ENCODE measurements at places on chromosomes 6 and 20.

- peak; percentile 55 for DNase-seq
Measured at GRCh38 chr20:64077094-64077493, 2.2 kb downstream of the RGS19 start.

GRCh38 chr6:168343239-168344150 lies 23.9 kb upstream of the DACT2 start:
- DNase-seq, result no peak

GRCh38 chr6:109461733-109462526 lies 6.4 kb upstream of the MICAL1 start:
- no peak for DNase-seq

DNA sequence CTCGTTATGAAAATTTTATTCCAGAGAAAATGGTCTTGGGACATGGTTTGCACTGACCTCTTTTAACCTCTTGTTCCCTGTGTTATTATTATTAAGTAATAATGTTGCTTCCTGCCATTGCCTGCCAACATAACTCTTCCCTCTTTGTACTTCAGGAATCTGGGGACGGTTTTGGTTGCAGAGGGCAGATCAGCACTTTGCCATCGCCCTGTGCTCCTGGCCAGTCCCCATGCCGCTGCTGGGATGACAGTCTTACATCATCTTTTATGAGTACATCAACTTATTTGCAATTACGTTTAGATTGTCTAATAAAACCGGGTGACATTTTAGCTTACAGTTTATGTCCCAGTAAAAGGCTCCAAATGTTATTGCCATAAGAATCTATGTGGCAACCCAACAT lies 157.2 kb downstream of the CDH26 start:
- no peak for DNase-seq

GRCh38 chr6:29737707-29738630 lies 14.7 kb downstream of the HLA-F start:
- DNase-seq, result peak; percentile 58

- no peak for DNase-seq
Measured at GRCh38 chr20:53793783-53794383, 200.2 kb upstream of the ZNF217 start.

GRCh38 chr6:150894935-150895552 lies 29.5 kb downstream of the MTHFD1L start:
- no peak for DNase-seq

GRCh38 chr6:23608931-23609435 lies 517.0 kb upstream of the NRSN1 start:
- DNase-seq, result no peak

- no peak for DNase-seq
Measured at GRCh38 chr6:41177287-41177686, 14.4 kb upstream of the TREM2 start.

DNA sequence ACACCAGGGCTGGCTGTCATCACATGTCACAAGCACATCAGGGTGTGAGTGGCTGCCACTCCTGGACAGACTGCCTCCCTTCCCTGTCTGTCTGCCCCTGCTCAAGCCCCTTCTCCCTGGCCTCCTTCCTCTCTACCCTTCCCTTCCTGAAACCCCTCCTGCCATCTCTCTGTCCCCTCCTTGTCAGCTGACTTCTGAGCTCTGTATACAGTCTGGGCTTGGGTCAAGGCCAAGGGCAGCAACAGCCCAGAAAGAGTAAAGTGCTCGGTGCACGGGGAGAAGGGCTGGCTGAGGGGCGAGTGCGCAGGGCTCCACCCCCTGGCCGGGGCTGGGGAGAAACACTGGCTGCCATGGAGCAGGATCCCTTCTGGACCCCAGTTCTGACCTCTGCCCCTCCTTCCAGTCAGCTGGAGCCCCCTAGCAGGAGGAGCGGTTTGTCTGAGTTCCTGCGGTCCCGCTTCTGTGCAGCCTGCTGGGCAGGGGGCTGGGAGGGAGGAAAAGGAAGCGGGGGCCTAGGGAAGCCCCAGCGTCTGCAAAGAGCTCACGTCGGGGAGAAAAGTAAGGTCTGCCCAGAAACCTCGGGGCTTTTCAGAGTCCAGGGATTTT lies 2.0 kb downstream of the LKAAEAR1 start:
- DNase-seq, result no peak

GRCh38 chr6:21840428-21840827 lies 246.9 kb downstream of the SOX4 start:
- DNase-seq, result no peak

DNA sequence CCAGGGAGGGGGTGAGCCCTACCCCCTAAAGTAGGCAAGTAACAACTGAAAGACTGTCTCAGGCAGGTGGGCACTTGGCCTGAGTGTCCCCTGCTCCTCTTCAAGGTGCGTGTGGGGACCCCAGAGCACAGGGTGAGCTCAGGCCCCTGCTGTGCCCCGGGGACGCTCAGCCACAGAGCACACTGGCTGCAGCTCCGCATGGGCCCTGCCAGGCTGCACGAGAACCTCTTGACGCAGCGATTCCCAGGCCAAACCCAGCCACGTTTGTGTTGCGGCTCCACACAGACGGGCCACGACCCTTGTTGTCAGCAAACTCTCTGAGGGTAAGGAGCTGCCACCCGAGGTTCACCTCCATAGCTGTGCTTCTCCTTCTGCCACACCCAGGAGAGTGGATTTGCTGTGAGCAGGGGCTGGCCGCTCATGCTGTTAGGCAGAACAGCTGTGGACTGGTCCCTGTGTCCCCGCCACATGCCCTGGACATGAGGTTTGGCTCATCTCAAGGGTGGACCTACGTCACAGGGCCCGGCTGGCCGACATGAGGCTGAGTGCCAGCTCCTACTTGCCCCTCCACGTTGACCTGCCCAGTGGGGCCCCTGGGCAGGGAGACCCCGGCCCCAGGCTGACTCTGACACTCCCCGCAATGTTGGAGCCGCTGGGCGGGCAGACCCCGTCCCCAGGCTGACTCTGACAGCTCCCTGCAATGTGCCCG lies 29.7 kb upstream of the GATA5 start:
- no peak for DNase-seq

- no peak for DNase-seq
Measured at GRCh38 chr20:53019464-53019863, 47.3 kb downstream of the TSHZ2 start.

GRCh38 chr6:22657352-22657980 lies 88.1 kb downstream of the HDGFL1 start:
- DNase-seq, result no peak

GRCh38 chr6:152879681-152880080 lies 103.2 kb downstream of the FBXO5 start:
- DNase-seq, result no peak

- no peak for DNase-seq
Measured at GRCh38 chr6:154969796-154970195, 25.3 kb upstream of the TIAM2 start.

DNA sequence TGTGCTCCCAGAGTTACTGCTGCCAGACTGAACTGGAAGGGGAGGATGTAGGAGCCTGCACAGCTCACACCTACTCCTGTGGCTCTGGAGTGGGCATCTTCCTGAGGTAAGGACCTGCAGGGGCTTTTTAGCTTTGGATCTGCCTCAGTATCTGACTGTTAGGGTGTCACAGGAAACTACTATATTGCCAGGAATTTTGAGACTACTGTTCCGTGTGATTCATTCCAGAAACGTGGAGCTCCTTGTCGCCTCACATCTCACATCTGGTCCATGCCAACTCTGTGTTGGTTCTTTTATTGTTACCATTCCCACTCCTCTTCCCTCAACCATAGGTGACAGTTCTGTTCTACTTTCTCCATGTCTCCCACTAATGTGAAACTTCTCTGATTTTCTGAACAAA lies 34.1 kb downstream of the PRPH2 start:
- no peak for DNase-seq

GRCh38 chr20:46035713-46036112 lies 6.7 kb downstream of the SLC12A5 start:
- DNase-seq, result no peak

DNA sequence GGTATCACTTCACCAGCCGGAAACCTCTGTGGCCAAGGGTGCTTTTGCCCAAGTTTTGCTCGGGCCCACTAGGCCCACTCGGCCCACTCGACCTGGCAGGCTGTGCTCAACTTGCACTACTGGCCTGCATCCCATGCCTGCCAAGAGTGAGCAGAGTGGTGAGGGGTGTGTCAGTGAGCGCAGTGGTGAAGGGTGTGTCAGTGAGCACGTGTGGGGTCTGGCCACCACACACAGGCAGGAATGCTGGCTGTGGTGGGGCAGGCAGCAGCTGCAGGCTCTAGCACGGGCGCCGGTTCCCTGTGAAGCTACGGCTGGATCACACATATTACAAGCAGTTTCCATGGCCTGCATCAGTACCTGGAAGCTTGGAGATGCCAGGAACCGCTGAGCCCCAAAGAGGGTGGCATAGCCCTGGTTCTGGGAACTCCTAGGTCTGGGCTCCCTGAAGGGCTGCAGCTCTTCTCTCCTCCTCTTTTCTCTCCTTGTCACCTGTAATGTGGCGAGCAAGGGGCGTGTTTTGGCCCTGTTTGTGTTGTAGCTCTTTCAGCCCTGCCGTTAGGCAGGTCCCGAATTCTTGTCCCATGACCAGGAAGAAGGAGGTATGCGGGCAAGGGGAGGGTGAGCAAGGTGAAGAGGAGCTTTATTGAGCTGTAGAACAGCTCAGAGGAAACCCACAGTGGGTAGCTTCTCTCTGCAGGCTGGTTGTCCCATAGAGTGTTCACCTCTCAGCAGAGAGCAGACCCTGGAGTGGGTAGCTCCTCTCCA lies 51.0 kb upstream of the CLDN20 start:
- no peak for DNase-seq

DNA sequence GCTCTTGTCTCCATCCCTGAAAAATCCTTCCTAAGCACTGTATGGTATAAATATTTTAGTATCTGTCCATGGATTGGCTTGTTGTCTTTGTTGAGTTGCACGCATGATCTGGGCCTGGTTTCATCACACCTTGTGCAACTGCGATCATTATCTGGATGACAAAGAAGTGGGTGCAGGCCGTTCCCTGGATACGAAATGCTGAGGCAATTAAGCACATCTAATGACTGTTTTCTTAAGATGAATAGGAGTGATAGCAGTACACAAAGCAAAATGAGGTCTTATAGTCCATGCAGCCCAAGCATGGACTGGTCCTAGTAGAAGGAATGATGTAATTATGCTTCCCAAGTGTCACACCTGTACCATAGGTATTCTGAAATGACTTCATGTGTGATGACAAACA lies 47.8 kb downstream of the SLC35D3 start:
- no peak for DNase-seq

DNA sequence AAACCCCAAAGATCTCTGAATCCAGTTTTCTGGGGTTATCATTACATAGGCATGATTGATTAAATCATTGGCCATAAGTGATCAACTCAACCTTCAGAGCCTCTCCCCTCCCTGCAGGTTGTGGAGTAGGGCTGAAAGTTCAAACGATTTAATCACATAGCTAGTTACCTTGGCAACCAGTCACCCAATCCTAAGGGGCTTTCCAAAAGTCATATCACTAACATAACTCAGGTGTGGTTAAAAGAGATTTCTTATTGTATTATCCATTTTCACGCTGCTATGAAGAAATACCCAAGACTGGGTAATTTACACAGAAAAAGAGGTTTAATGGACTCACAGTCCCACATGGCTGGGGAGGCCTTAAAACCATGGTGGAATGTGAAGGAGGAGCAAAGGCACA lies 935.1 kb upstream of the SLC35B3 start:
- no peak for DNase-seq

GRCh38 chr6:8352966-8353340 lies 82.4 kb downstream of the SLC35B3 start:
- no peak for DNase-seq

DNA sequence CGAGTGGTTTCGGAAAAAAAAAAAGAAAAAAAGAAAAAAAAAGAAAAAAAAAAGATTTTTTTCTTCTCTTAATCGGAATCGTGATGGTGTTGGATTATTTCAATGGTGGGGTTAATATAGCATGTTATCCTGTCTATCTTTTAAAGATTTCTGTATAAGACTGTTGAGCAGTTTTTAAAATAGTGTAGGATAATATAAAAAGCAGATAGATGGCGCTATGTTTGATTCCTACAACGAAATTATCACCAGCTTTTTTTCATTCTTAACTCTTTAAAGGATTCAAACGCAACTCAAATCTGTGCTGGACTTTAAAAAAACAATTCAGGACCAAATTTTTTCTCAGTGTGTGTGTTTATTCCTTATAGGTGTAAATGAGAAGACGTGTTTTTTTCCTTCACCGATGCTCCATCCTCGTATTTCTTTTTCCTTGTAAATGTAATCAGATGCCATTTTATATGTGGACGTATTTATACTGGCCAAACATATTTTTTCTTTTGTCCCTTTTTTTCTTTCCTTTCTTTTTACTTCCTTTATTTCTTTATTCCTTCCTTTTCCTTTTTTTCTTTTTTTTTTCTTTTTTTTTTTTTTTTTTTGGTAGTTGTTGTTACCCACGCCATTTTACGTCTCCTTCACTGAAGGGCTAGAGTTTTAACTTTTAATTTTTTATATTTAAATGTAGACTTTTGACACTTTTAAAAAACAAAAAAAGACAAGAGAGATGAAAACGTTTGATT lies 3.6 kb downstream of the SOX4 start:
- no peak for DNase-seq

DNA sequence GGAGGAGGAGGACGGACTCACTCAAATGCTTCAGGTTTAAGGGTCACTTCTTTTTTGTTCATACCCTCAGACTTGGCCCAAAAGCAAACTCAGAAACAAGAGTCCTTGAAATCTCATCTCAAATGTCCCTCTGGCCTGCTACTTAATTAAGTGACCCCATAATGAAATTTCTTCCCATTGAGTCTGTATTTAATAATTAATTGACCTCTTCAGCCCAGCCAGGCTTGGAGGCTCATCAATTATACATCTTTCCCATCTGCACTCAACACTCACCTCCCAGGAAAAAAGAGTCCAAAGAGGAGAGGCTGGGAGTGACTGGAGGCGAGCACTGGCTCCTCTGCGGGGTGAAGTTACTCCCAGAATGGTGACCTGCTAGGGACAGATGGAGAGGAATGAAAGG lies 90.5 kb upstream of the EYA2 start:
- DNase-seq, result no peak

DNA sequence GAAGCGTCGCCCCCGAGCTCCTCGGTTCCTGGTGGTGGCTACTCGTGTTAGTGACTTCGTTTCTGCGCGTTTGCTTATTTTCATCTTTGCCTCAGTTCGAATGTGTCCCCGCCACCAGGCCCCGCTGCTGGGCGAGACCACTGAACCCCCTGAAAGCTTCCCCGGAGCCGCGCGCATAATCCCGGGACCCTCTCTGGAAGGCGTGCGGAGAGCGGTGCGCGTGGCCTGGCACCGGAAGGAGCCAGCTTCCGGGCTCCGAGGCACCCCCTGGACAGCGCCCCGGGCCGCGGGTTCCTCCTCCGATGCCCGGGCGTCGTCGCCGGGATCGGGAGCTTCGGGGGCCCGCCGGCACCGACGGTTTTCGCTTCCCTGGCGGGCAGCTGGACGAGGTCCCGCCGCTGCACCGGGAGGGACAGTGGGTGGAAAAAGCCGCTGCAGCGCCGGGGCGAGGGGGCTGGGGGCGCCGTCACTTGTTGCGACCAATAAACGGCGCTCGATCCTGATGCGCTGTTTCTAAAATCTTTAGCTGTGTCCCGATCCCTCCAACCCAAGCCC lies 643 bp upstream of the SLC35D3 start:
- DNase-seq, result no peak

All from stimulated activated CD4-positive, alpha-beta T cell treated with anti-CD3 and anti-CD28 coated beads, TNF-alpha, amount 100 ng/mL, for 24 hours (primary cell).